ENCODE measurements at places on chromosomes 6 and 20.

- no peak for DNase-seq
Observed at GRCh38 chr6:92753956-92754355, 665.4 kb downstream of the EPHA7 start.

DNA sequence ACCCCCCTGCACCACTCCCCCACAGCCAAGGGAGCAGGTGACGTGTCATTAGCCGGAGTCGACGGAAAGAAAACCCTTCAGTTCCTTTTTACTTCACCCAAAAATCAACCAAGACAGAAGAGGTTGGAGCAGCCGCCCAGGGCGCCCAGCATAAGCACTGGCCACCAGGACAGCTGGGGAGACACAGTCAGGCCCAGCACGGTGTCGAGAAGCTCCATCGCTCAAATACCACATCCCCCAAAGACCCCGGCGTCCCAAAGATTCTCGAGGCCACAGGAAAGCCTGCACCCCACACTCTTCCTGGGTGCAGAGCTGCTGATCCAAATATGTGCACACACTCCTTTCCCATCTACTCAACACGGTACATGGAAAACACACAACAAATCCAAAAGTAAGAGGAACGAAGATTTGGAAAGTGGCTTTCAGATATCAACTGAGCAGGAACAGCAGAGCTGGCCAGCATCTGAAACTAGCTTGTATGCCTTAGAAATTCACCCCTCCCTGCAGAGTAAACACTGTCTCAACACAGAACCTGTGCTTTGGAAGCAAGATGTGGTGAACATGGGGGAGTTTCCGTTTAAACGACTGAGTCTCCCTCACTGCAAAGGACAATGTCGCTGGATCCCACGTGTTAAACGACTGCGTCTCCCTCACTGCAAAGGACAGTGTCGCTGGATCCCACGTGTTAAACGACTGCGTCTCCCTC lies 54.6 kb downstream of the DLL1 start:
- DNase-seq, result no peak

DNA sequence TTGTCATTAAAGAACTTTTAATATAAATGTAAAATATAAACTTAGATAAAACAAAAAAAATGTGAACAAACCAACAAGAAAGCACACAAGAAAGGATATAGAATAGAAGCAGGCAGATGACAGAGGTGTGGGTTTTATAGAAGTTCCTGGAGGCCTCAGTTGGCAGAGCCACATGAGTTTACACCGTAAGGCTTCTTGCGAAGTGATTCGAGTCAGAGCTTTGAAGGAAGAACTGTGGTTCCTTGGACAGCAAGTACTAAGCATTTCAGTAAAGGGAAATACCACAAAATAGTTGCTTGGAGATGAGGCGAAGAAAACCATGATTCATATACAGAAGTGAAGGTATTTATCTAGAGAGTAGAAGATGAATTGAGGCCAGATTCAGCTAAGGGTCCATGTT lies 207.9 kb upstream of the EYA4 start:
- DNase-seq, result no peak

DNA sequence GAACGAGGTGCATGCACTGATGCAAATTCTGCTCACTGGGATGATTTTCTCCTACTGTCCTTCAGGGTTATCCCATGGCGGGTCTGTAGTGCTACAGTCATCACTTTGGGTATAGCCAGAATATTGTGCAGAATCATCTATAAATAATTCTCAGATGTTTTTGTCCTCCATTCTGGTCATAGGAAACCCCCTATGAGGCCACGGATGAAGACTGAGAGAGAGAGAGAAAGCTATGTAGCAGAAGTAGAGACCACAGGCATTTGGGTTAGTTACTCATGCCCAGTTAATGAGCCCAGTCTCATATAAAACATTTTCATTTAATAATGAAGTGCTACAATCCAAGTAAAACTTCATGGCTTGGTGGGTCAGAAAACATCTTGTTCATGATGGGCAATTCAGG lies 145.1 kb upstream of the PLN start:
- no peak for DNase-seq

DNA sequence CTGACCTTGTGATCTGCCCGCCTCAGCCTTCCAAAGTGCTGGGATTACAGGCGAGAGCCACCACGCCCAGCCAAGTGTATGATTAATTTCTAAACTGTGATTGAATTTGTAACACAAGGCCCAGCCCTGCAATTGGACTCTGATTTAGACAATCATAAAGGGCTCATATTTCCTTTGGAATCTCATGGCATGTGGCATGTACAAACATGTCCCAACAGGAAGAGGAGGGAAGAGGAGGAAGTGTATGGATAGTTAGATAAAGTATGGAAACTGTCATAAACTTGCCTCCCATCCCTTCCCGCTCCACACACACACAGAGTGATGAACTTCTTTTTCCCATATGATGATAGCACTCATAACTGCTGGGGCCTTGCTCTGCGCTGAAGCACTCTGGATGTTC lies 27.2 kb upstream of the QKI start:
- no peak for DNase-seq

DNA sequence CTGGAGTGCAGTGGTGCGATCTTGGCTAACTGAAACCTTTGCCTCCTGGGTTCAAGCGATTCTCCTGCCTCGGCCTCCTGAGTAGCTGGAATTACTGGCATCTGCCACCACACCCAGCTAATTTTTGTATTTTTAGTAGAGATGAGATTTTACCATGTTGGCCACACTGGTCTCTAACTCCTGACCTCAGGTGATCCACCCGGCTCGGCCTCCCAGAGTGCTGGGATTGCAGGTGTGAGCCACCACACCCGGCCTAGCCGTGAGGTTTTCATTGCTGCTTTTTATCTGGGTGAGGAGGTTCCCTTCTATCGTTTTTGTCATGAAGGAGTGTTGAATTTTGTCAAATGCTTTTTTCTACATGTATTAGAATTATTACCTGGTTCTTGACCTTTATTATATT lies 23.9 kb downstream of the SRC start:
- DNase-seq, result no peak

DNA sequence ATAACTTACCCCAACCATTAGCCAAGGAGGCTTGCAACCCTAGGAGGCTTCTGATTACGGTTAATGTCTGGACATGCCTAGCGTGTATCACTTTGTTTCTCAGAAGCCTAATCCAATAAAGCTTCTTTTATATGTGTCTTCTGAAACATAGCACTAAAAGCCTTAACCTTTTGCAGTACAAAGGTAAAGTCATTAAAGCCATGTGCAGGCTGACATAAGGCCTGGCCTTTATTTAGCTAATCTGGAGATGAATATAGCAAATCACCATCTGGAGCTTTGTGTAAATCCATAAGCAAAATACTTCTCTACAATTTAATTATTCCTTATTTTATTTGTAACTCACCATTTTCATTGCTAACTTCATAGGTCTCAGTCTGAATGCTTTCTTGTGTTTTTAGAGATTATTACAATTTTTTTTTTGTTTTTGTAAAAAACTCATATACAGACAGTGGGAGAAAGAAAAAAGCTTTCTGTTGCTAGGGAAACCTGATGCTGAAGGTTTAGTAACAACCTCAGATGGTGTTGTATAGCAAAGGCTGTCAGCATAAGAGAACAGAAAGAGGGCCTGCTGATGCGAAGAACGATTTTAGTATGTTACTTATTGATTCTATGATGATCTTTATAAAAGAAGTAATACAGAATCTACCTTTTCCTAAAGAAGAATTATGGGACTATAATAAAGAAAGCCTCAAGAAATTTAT lies at the start of gene EYS:
TSS of gene EYS (minus strand) at position 101 of the 701 bp plus-strand sequence. CDS start 211,816 bp downstream, outside the sequence.
- DNase-seq, result no peak

- DNase-seq, result no peak
Observed at GRCh38 chr6:116059713-116060571, 749 bp downstream of the FRK start.

- no peak for DNase-seq
Observed at GRCh38 chr20:41336711-41337492, 3.7 kb upstream of the LPIN3 start.

- no peak for DNase-seq
Observed at GRCh38 chr6:41439524-41440418, 104.4 kb downstream of the NCR2 start.

GRCh38 chr20:62696989-62697388 lies 11.6 kb upstream of the NTSR1 start:
- no peak for DNase-seq

DNA sequence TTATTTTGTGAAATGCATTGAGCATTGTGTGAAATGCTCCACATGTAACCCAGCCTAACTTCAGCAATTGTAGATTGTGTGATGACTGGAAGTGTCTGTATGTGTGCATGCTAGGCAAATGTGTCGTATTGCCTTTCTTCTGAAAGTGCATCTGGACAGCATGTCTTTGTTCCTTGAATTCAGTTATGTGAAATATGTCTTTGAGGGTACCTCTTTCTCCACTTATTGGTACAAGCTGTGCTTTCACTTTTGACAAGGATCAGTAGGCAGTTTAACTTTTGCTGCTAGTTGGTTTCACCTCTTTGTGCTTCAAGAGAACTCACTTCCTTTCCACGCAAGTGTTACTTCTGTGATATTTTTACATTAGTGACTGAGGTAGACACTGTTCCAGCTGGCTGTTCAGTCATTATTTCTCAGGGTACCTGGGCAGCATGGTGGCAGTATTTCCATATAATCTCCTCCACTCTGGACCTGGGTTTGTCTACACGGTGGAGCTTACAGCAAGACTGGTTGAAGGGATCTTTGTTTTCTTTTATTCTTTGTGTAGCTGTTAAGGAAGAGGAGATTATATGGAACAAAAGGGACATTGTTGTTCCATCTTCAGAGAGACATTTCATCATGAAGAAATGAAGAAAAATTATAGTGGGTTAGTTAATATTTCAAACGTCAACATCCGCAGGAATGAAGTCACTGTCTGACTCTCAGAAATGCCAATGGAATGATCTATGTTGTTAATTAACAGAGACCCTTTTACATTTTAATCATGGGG lies 175.4 kb downstream of the UTRN start:
- DNase-seq, result no peak

DNA sequence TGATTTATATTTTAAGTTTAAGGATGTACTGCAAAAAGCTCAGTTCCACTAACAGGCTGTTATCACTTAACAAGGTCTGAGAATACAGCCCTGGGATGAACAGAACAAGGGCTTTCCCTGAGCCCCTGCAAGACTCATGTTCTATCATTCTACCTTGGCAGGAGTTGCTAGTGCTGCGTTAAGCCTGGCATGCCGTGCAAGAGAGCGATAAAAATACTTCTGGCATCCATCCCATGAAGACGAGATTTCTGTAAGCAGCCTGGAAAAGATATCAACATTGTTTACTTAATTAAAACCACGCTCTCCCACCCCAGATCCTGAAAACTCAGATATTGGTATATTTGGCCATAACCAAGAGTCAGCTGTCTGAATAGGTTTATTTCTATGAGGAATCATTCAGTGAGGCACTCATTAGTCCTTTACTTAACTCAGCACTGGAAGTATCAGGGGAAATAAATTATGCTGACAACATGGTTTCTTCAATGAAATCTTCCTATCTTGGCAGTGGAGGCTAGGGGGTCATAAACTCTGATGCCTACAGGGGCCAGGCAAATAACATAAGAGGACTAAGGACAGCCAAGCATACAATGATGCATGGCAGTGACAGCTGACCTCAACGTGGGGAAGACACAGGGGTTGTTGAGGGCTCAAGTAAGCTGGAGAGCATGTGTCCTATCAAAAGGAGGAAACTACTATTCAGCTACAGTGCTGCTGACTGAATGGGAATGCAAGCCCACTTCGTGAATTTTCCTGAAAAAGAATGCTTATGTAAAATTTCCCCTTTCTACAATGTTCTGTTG lies 37.6 kb upstream of the LYRM2 start:
- DNase-seq, result no peak

GRCh38 chr6:133467982-133468380 lies 226.8 kb downstream of the EYA4 start:
- DNase-seq, result no peak

- no peak for DNase-seq
Observed at GRCh38 chr6:116280161-116280932, 617 bp upstream of the TSPYL1 start.

- no peak for DNase-seq
Observed at GRCh38 chr6:75296811-75297779, 12.5 kb upstream of the TMEM30A start.

DNA sequence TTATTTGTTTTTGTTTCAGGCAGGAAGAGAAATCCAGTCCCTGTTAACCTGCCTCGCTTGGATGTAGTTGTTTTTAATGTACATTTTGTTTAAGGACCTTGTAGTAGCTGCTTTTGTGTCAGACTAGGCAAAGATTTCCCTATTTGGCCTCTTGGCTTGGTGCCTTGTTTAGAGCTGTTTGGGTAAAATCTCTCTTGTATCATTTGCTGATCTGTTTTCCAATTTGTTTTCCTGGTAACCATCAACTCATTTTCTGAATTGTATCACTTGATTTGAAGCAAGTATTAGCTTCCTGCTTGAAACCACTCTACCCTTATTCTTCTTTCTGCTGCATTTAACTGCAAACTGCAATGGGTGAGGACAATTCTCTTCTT lies 160.7 kb downstream of the ZFAND3 start:
- no peak for DNase-seq

GRCh38 chr20:50175938-50176933 lies 14.4 kb upstream of the CEBPB start:
- no peak for DNase-seq

GRCh38 chr6:147137986-147138385 lies 66.2 kb upstream of the STXBP5 start:
- no peak for DNase-seq

DNA sequence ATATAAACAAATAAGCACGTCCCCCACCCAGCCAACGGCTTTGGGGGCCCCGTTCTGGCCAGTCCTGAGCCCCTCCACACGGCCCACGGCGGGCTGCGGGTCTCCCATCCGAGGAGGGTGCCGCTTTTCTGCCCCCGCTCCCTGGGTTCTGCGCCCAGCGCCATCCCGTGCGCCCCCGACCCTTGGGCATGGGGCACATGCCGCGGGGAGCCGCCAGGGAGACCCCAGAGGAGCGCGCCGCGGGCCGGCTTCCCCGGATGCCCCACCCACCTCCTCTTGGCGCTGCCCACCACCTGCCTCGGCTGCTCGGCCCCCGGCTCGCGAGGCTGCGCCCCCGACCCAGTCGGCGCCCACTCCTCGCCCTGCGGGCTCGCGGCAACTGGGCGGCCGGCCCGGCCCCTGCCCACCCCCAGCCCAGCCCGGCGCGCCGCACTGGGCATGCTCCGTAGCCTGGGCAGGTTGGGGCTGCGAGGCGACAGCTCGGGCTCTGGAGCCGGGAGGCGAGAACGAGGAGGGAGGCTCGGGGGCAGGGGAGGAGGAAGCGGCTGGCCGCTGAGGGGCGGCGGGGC lies 570 bp upstream of the PLCB4 start:
- no peak for DNase-seq

- DNase-seq, result peak; percentile 30
Observed at GRCh38 chr20:59818911-59819310, 114.5 kb downstream of the SYCP2 start.

DNA sequence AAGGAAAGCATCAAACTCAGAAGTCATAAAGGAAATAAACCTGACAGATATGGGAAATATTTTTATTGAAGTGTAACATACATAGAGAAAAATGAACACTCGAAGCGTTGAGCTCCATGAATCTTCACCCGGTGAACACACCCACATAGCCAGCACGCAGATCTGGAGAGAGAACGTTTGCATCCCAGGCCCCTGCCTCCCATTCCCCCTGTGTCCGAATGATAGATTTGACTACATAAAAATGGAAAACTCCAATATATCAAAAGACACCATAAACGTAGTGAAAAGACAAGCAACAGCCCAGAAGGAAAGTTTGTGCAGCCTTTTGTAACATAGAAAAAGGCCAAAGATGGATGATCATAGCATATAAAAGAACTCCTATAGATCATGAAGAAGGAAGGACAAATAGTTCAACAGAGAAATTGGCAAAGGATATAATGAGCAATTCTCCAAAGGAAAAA lies 17.1 kb downstream of the SYNJ2 start:
- no peak for DNase-seq

GRCh38 chr6:33761922-33762629 lies 15.4 kb upstream of the IP6K3 start:
- no peak for DNase-seq

GRCh38 chr6:91824331-91824730 lies 1237.5 kb upstream of the MAP3K7 start:
- no peak for DNase-seq
